NCI-H187 (cell line): ENCODE measurements at places on chromosomes 2 and 18.
A peak's percentile ranks its signal among the peaks of the same experiment; 100 is the strongest.

DNA sequence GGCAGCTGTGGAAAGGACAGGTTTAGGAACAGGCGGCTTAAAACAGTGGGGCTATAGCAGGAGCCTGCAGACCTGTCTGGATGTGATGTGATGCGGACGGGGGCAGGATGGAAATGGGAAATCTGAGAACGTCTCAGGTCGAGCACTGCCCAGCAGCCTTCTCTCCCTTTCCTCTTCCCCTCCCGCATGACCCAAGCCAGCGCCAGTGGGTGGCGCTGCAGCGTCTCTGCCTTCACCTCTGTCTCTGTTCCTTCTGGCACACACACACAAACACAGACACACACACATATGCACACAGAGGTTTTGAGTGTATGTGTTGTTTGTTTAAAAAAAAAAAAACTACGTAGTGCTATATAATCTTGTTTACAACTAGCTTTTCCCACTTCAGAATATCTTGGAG lies 82.0 kb upstream of the SLC66A3 start:
- no peak for DNase-seq

- DNase-seq, result no peak
These were observed 251.1 kb downstream of the SP3 start for GRCh38 chr2:173713904-173714555.

DNA sequence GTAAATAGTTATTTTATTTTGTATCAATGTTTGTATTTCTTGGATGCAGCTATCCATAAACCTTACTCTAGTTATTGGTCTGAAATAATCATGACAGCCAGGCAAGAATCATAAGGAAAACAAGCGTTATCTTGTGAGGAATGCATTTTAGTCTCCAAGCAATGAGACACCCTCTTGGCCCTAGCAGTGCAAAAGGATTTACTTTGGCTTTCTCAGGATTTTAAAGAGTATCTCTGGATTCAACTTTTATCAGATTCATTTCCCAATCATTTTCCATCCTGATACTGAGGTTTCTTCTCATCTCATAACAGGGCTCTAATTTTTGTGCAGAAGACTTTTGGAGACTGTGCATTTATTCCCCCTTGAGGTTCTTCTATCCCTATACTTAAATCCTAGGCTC lies 480.8 kb downstream of the TMX3 start:
- DNase-seq, result no peak

- DNase-seq, result no peak
These were observed 15.1 kb upstream of the MBD2 start for GRCh38 chr18:54239601-54240000.

GRCh38 chr18:57947117-57947516 lies 96.9 kb upstream of the NEDD4L start:
- DNase-seq, result no peak

DNA sequence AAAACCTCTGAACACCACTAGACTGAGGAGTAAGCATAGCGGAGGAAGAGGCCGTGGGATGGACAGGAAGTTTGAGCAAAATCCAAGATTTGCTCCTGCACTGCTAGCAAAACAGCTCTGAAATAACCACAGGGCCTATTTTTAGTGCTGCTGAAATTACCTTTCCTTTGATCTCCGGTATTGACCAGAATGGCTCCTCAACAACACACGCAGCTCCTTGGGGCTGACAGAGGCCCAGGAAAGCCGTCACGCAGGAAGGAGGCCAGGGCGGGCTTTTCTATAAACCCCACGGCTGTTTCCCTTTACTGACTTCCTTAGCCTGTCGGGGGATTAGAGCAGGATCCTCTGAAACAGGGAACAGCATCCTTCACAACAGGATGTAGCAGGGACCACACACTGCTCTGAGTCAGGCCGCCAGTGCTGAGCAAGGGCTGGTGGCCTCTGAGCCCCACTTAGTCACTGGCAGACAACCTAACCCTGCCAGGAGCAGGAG lies 80.8 kb upstream of the LCLAT1 start:
- DNase-seq, result no peak

DNA sequence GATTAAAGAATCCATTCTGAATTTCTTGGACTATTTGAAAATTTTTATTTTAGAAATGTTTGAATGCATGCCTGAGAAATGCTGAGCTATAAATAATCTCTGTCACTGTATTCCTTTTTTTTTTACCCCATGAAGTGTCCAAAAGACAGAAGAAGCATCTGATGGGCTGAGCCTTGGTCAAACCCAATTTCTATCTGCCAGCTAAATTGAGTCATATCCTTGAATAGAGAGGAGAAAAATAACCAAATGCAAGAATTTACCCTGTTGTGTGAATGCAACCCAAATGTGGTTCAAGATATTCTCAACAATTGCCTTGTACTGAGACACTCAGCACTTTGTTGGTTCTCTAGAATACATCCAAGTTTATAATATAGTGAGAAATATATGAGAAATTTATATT lies 223.5 kb downstream of the UBE2E3 start:
- DNase-seq, result no peak

DNA sequence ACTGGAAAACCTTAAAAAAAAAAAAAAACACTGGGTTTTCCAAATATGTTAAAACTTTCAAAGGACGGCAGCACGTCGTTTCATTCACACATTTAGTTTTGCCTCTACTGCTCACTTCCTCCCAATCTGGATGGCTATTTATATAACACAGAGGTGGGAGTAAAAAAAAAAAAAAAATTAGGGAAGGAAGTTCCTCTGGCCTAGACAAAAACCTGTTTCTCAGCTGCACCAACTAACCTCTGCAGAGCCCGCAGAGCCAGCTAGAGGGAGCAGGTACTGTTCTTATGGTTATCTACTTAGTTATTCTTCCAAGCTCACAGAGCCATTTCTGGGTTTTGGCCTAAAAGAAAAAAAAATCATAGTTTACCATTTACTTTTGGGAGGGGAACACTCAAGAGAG lies 28.1 kb downstream of the SLC1A4 start:
- no peak for DNase-seq

DNA sequence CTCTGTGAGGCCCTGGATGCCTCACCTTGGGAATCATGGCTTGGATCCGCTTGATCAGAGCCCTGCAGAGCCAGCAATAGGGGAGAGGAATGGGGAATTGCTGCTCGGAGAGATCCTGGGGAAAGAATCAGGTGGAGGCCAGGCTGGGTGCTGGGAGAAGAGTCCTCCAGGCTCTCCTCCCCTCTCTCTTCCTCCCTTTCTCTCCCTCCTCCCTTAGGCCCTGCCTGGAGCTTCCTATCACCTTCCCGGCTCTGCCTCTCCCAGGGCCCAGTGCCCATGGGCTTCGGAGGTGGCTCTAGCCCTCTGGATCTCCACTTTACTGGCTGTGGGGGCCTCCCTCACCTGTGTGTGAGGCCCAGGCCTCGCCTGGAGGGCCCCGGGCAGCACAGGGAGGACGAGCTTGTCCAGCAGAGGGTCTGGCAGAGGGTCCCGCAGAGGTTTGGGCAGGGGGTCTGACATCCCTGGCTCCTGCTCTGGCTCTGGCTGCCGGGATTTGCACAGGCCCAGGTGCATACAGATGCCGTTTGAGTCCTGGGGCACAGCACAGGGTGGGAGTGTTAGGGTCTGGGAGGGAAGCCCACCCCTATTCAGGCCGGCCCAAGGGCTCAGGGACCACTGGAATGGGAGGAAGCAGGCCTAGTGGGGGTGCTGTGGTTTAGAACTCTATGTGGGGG lies 2.6 kb downstream of the SFTPB start:
- DNase-seq, result no peak

DNA sequence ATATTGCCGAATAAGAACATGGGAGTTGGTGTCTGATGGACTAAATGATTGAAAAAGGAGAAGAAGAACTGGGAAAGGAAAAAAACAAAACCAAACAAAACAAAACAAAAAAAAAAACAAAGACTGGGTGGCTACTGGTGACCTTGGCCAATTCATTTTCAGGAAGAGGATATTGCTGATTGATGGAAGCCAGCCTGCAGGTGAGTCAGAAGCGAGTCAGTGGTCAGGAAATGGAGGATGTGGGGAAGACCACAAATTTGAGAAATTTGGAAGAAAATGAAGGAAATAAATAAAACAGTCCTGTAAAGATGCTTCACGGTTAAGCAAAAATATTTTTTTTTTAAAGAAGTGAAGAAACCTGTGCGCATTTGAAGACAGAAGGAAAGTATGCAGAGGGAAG lies 296.9 kb downstream of the ZNF521 start:
- no peak for DNase-seq

- DNase-seq, result no peak
These were observed 2.2 kb downstream of the MYT1L start for GRCh38 chr2:2328848-2329247.

GRCh38 chr18:13229001-13229671 lies 10.6 kb downstream of the LDLRAD4 start:
- DNase-seq, result no peak

GRCh38 chr2:86396291-86396785 lies 44.8 kb upstream of the KDM3A start:
- no peak for DNase-seq

DNA sequence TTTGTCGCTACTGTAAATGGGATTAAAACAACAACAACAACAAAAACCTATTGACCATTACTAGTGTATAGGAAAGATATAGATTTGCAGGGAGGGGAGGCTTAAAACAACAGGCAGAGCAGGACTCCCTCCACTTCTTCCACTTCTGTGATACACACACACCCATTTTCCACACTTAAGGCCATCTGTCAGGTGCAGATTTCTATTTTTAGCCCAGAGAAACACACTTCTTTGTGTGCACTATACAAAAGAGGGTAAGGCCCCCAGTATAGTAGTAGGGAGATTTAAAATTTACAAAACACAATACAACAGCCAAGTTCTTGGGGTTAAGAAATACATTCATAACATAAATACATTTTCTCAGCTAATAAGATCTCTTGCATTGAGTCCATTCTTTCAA lies 22.4 kb downstream of the PTPN2 start:
- no peak for DNase-seq

- DNase-seq, result peak; percentile 41
These were observed 16.1 kb upstream of the VPS54 start for GRCh38 chr2:64035072-64035942.

DNA sequence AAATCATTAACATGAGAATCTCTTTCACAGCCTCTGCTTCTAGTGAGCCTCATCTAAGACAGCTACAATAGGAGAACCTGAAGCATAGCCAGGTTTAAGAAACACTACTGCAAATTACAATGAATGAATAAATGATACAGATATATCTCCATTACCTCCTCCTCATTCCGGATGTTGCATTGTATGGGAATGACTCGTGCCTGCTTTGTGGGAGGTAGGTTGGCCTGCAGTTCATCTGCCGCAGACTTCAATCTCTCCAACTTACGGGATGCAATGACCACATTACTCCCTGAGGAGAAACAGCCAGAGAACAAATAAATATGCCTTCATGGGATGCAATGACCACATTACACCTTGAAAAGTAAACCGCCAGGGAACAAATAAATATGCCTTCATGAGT lies 15.4 kb downstream of the PECR start:
- DNase-seq, result no peak

GRCh38 chr2:173830170-173830569 lies 135.0 kb downstream of the SP3 start:
- DNase-seq, result no peak

DNA sequence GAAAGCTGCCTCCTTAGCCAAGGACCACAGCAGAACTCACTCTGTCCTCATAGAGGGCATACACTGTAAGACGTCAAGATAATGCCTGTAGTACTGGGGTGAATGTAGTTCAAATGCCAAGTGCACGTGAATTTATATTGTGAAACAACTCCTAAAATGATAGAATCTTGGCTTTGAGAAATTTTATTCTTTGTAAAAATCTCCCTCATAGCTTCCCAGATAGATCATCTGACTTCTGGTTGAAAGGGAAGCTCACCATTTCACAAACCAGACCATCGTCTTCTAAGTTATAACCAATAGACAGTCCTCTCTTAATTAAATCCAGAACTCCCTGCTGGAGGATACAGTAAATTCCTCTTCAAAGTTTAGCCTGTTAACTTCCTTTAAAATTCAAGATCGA lies 110.9 kb upstream of the MSTN start:
- no peak for DNase-seq

DNA sequence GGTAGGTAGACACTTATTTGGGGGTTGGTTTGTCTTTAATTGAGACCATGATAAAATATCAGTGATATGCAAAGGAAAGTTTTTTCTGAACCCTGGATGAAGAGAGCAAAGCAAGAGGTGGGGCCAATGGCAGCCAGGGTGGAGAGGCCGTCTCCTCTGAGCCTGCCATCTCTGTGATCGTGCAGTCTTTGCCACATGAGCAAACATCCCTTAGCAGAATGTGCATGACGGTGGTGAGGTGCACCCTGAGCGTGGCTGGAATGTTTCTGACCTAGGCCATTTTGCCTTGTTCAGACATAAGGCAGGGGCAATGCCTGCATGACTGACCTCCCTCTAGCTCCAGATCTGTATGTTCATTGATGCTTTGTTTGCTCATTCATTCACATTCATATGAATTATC lies 6.0 kb downstream of the NCK2 start:
- no peak for DNase-seq

GRCh38 chr2:7567646-7568045 lies 650.4 kb downstream of the RNF144A start:
- no peak for DNase-seq

DNA sequence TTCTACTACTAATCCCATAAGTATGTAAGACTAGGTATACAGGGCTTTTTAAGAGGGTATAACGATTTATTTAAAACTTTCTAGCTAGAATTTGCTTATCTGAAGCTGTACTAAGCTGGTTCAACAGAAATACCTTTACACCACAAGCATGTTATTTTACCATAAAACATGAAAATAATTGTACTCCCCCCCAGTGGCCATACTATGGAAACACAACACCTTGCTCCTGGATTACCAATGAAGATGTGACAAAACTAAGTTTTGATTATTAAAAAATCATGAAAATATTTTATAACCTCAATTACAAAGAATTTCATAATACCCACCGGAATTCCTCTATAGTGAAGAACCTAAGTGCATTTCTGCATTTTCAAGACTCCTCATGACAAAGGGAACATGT lies 27.3 kb downstream of the LPIN2 start:
- no peak for DNase-seq

DNA sequence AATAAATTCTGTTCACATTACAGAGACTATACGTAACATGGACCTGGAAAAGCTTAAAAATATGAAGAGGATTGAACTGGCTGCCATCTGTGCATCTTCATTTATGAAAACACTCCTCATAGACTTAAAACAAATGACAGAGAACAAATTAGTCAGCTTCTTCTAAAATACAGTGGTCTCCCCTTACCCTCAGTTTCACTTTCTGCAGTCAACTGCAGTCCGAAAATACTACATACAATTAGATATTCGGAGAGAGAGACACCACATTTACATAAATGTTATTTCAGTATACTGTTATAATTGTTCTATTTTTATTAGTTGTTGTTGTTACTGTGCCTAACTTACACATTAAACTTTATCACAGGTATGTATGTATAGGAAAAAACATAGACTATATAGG lies 6.5 kb downstream of the RNF103 start:
- no peak for DNase-seq

DNA sequence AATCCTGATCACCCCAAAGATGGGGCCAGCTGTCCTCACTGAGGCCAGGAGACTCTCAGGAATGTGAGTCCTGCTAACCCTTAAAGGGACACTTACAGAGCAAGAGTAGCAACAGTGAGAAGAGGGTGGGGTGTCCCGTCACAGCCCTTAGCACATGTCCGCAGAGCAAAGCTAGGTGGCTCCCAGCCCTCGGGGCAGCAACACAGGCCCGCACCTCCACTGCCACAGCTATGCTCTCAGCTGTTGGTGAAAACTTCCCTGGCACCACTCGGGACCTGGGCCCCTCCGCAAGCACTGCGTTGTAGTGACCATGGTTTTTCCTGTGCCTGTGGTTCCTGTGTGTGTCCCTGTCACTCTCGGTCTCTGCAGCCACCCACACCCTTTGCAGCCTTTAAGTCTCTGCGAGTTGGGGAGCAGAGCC lies 76.4 kb upstream of the UXS1 start:
- no peak for DNase-seq
